Left lung (tissue), 14 donors: ENCODE measurements at places on chromosomes 16 and 17. TPM values are rescaled to one million over a fixed set of nuclear protein-coding genes. Genes with fewer than 3 reads are reported as not detected.

DNA sequence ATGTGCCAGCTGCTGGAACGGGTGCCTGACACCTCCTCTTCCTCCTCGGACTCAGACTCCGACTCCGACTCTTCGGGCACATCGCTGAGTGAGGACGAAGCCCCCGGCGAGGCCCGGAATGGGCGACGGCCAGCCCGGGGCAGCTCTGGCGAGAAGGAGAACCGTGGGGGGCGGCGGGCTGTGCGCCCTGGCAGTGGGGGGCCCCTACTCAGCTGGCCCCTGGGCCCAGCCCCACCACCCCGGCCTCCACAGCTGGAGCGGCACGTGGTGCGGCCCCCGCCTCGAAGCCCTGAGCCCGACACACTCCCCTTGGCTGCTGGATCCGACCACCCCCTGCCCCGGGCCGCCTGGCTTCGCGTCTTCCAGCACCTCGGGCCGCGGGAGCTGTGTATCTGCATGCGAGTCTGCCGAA is 6.8 kb downstream of the FBXL19 start:
- DNase-seq = peak; percentile 80

DNA sequence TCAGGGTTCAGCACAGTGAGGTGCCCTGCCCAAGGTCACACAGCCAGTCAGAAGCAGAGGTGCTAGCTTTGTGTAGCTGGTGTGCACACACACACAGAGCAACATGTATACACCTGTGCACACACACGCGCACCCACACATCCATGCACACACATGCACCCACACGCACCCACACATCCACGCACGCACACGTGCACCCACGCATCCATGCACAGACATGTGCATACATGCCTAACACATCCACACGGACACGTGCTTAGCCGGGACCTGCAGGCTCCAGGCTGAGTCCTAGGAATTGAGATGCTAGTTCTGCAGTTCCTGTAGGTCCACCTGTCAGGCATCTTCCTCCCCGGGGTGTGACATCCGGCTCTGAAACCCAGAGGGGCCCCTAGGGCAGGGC is 13.0 kb upstream of the DPEP1 start:
- no peak for DNase-seq

GRCh38 chr16:81610144-81610842 is 165.7 kb downstream of the CMIP start:
- peak; percentile 55 for DNase-seq

DNA sequence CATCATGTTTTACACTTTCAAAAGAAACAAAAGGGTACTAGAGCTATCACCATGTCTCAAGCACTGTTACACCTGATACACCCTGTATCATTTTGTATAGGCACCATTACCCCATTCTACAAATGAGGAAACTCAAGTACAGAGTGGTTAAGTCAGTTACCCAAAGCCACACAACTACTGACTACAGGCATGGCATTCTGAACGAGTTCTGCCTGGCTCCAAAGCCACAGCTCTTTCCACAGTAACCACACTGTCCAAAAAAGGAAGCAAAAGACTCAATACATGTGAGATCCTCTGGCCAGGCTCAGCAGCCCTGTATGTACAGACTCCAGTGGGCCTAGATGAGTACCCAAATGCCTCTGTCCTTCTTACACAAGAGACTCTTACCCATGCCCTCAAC is 4.7 kb downstream of the DYNC1LI2 start:
- no peak for DNase-seq

GRCh38 chr17:9763643-9764042 is 27.7 kb downstream of the DHRS7C start:
- DNase-seq = no peak

The NPIPB9 gene
- 2.6 TPM for polyA plus RNA-seq

The ABCC11 gene
- 0.33 TPM for polyA plus RNA-seq
